Type B pancreatic cell (in vitro differentiated cells): ENCODE measurements at places on chromosomes 11 and 22. TPM values are rescaled to one million over a fixed set of nuclear protein-coding genes. Genes with fewer than 3 reads are reported as not detected.

LRRC32 gene
- 4.3 and 5.4 TPM in 2 replicates for total RNA-seq

CHRDL2 gene
- total RNA-seq: 1.4 TPM in 1 of 2 replicates, not detected in the other

GLB1L2 gene
- 5.5 and 11.6 TPM in 2 replicates for total RNA-seq

LRP5 gene
- total RNA-seq: 64.9 and 65.0 TPM in 2 replicates

SLC22A12 gene
- not detected in 2 replicates for total RNA-seq

TMPRSS13 gene
- 6.9 and 22.7 TPM in 2 replicates for total RNA-seq

WT1 gene
- 2.7 and 5.2 TPM in 2 replicates for total RNA-seq

CRY2 gene
- total RNA-seq: 27.7 and 37.0 TPM in 2 replicates

TSGA10IP gene
- 0.68 TPM in 1 of 2 replicates, not detected in the other for total RNA-seq

UBE2L6 gene
- total RNA-seq: 29.9 and 65.1 TPM in 2 replicates

HORMAD2 gene
- 0.43 TPM in 1 of 2 replicates, not detected in the other for total RNA-seq

ARHGEF17 gene
- 29.2 and 69.7 TPM in 2 replicates for total RNA-seq

HPX gene
- 1.5 and 1.9 TPM in 2 replicates for total RNA-seq

XRRA1 gene
- 5.1 and 8.8 TPM in 2 replicates for total RNA-seq

MUC5B gene
- 0.48 and 2.0 TPM in 2 replicates for total RNA-seq

ELMOD1 gene
- 4.0 and 7.6 TPM in 2 replicates for total RNA-seq

CDC42EP2 gene
- 9.4 and 12.9 TPM in 2 replicates for total RNA-seq

MAP6 gene
- 4.3 and 30.5 TPM in 2 replicates for total RNA-seq

GUCY1A2 gene
- 12.2 and 13.2 TPM in 2 replicates for total RNA-seq

RTN4R gene
- total RNA-seq: 9.0 and 12.8 TPM in 2 replicates

TNNI2 gene
- total RNA-seq: 1.7 and 3.9 TPM in 2 replicates

MRGPRE gene
- not detected in 2 replicates for total RNA-seq

DLG2 gene
- total RNA-seq: 2.3 and 5.9 TPM in 2 replicates

C11orf21 gene
- 0.51 and 1.2 TPM in 2 replicates for total RNA-seq

PRR33 gene
- not detected in 2 replicates for total RNA-seq

SERPING1 gene
- total RNA-seq: 58.5 and 74.7 TPM in 2 replicates

OR8G1 gene
- total RNA-seq: not detected in 2 replicates

FGF19 gene
- total RNA-seq: 1.7 and 3.5 TPM in 2 replicates

RNF215 gene
- 16.9 and 29.2 TPM in 2 replicates for total RNA-seq

JAML gene
- 0.19 and 0.57 TPM in 2 replicates for total RNA-seq

CXCR5 gene
- not detected in 2 replicates for total RNA-seq

NFAM1 gene
- total RNA-seq: 0.21 and 0.53 TPM in 2 replicates

OMP gene
- total RNA-seq: 0.86 and 0.94 TPM in 2 replicates

AQP11 gene
- total RNA-seq: 2.4 and 4.1 TPM in 2 replicates

MMP3 gene
- total RNA-seq: not detected in 2 replicates

CCDC116 gene
- total RNA-seq: 0.21 and 0.87 TPM in 2 replicates

KIRREL3 gene
- 1.00 and 4.1 TPM in 2 replicates for total RNA-seq

KDELR3 gene
- total RNA-seq: 10.6 and 24.2 TPM in 2 replicates

RAPSN gene
- total RNA-seq: 0.19 and 0.39 TPM in 2 replicates

LIPT2 gene
- 5.5 and 5.6 TPM in 2 replicates for total RNA-seq

KRTAP5-2 gene
- not detected in 2 replicates for total RNA-seq

SYT12 gene
- total RNA-seq: 0.24 and 0.55 TPM in 2 replicates
